ENCODE measurements at places on chromosomes 6 and 20.

DNA sequence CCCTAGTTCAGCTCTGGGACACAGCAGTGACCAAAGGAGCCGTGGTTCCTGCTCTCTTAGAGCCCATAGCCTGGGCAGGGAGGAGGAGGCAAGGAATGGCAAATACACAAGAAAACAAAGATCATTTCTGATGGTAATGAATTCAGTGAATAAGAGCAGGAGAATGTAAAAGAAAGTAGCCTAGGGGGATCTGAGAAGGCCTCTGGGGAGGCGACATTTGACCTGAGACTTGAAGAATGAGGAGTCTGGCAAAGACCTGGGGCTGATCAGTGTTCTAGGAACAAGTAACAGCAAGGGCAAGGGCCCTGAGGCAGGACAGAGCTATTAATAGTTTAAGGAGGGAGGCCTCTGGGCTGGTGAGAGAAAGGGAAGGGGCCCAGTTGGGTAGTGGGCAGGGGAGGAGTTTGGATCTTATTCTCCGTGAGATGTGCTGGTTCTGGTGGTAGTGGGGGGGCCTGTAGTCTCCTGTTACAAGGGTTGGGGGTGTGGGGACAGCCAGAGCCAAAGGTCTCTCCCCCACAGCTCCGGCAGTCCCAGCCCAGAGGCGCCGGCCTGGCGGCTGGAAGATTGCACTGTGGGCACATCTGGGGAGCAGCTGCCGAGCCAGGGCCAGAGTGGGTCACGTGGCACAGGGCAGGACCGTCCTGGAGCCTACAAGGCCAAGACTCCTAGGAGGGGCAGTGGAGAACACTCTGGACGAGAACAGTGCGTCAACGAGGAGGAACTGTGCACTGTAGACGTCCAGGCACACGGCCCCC lies 9.3 kb upstream of the ID1 start:
- no peak for DNase-seq

GRCh38 chr6:161736781-161737292 lies 463.0 kb upstream of the AGPAT4 start:
- no peak for DNase-seq

- DNase-seq: no peak
These were observed 131.4 kb upstream of the TRAF3IP2 start for GRCh38 chr6:111737065-111737521.

DNA sequence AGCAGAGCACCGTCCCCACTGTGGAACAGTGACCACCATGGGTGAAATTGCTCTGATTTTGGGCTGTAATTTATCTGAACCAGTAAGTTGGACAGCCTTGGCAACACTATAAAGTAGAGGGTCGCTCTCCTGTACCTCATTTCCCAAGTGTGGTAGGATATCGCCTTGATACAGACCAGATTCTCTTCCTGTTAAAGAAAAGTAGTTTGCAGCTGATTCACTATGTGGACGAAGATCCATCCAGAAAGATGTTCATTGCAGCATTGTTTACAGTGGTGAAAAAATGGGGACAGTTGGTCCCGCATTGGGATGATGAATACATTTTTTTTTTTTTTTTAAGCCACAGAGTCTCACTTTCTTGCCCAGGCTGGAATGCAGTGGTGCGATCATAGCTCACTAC lies 74.3 kb downstream of the SLX4IP start:
- DNase-seq: no peak

DNA sequence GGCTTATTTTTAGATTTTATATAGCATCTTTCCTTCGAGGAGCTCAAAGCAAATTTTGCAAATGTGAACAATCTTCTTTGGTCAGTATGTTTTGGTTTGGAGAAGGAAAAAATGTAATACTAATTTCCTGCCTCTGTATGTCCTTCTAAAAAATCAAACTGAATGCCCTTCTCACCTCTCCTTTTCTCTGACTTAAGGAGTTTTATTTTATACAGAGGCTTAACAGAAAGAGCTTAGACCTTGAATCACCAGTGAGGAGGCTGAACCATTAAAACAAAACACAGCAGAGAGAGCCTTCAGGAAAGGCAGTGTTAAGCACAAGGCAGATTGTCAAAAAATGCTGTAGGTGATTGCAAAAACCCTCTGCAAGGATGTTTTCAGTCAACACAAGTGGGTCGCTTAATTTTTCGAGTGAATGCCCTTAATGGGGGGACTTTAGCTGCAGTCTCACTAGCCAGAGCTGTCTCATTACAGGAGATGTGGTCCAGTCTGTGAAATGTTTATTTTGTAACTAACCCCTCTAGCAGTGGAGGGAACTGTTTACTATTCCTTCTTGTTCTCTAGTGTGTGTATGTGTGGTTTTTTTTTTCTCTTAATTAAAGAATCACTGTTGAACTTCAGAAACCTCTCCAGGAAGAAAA lies 481.3 kb upstream of the CITED2 start:
- DNase-seq: no peak

DNA sequence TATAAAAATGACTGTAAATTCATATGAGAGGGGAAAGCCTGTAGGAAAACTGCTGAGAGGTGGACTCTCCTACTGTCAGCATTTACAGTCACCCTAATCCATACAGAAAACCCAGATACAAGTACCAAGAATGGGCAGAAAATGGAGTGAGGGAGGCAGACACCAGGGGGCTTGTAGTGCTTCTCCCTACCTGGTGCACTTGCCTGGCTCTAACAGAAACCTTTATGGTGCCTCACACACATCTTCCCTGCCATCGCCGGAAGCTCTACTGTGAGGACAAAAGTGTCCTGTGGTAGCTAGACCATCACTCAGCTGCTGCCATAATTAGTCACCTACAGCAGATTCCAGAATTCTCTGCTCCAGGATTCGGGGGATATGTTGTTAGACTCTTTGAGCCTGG lies 441.3 kb downstream of the TFAP2B start:
- DNase-seq: no peak

DNA sequence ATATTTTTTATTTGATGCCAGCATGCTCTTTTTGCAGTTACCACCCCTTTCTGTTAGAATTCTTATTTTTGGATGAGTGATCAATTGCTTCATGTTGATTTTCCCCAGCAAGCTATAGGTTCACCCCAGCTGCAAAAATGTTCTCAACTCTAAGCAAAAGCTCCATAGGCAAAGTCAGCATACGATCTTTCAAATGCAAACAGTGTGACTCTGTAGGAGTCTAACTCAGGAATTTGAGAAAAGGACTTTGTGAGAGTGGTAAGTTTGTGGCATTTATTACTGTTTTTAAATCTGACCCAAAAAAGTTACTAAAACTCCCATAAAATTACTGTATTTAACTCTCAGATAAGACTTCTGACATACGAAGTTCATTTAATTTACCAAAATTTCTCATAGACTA lies 134.9 kb upstream of the HSF2 start:
- no peak for DNase-seq

DNA sequence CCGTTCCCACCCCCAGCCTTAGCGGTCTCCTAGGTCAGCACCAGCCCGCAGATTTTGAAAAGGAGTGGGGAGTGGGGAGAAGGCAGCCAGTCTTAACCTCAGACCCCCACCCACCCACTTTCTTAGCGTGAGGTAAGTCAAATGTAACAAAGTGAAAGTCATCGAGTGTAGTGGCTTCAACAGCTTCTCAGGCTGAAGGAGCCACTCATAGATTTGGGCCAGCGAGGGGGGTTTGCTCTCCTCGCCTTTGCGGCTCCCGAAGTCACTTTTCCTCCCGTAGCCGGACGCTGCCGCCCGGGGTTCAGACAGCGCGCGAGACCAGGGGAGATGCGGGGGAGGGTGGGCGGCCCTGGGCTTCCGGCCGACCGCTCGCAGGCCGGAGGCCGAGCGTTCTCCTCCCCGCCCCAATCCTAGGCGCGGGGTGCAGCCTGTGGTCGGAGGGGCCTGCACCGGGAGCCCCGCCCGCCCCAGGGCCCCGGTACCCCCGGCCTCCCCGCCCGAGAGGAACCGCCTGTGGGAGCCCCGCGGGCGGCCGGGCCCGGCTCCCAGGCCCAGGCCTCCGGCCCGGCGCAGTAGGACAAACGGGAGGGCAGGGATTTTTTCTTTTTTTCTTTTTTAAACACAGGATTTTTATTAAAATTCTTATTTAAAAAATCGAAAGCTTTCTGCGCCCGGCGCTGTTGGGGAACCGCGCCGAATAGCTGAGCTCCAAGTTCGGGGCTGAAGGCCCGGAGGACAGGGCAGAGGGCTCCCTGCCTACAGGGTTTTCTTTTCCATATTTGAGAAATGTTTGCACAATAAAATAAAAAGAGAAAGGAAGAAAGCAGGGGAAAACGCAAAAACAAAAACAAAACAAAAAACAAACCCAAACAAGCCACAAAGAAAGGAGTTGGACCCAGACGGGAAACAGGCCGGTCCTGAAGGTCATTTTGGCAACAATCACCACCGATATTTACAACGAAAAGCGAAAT lies 3.2 kb downstream of the NKX2-2 start:
- no peak for DNase-seq

DNA sequence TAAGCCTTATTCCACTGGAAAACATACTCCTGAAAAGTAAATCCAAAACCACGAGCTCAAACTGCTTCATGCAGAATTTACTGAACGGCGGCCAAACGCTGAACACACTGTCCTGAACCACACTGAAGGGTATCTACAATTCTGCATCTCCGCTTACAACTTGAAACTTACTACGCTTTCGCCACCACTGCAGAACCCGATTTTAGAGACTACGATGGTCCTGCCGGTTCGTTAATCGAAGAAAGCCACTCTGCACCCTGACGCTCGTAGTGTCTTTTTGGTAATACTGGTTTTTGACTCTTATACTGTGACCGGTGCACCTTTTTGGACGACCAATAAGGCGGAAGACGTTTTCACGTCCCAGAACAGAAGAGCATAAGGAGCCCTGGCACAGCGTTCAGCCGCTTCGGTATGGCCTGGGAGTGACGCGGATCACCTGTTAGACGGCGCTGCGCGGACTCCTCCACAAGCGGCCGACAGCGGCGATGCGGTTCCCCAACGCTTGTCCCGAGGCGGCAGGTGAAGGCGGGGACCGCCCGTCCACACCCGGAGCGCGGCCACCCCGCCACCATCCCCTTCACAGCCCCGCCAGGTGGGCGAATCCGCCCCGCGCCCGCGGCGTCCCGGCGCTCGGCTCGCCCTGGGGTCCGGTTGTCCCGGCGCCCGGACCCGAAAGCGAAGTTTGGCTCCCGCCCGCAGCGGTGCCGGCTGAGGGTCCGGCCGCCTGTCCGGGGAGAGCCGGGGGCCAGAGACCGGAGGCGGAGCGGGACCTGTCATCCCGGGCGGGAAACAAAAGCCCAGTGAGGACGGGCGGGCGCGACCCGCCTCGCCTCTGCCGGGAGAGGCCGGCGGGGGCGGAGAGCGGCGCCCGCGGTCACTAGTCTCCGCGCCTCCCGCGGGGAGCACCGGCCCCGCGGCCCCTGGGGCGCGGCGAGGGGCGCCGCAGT lies 784 bp downstream of the FKBP5 start:
- peak; percentile 31 for DNase-seq

DNA sequence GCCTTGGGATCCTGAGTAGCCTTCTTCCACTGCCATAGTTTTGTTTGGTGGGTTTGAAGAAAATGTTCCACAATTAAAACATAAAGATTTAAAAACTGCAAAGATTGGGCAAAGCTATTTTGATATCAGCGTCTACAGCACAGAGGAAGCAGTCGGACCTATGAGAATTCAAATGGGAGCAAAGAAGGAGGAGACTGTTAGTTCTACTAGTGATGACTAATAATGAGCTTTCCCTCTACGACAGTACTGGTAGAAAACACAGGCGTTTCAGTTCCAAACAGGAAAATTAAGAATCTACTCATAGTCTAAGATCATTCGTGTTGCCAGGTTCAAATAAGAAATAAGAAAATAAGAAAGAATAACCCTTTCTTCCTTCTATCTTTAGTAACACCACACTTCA lies 121.2 kb downstream of the INSM1 start:
- peak; percentile 36 for DNase-seq

DNA sequence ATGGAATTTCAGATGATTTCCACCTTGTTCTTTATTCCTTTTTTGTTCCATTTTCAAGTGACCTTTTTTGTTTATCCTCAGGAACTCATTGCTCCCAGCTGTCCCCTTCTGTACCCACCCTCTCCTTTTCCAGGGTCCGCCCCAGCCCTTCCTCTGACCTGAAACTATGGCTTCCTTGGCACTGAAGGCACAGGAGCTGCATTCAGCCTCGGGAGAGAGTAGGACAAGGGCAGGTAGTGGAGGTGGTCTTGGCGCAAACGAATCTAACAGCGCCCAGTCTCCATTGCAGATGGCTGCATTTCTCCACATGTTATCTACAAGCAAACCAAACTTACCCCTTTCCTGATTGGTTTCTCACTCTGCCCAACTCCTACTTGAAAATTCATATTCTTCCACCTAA lies 8.8 kb upstream of the ULBP2 start:
- DNase-seq: no peak
